ENCODE measurements at places on chromosomes 2 and 18.

- DNase-seq = no peak
These were observed 123.2 kb downstream of the RBM43 start for GRCh38 chr2:151138507-151138906.

- no peak for DNase-seq
These were observed 232.3 kb downstream of the KLHL29 start for GRCh38 chr2:23617167-23617810.

DNA sequence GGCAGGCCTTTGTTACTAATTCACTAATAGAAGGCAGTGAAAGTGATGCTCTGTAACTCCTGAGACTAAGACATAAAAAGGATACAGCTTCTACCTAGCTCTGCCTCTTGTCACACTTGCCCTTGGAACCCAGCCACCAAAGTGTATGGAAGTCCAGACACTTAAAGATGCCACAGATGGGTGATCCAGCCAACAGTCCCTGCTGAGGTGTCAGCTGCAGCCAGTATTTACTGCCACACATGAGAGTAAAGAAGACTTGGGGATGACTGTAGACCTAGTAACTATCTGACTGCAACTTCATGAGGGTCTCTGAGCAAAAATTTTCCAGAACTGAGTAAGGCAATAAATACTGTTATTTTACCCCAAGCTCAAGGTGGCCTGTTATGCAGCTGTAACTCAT, 8.8 kb downstream of the IMMT start:
- no peak for DNase-seq

GRCh38 chr2:86764661-86765309, 25.9 kb downstream of the CD8A start:
- DNase-seq = no peak

GRCh38 chr2:189951791-189952535, 110.6 kb downstream of the MSTN start:
- no peak for DNase-seq

DNA sequence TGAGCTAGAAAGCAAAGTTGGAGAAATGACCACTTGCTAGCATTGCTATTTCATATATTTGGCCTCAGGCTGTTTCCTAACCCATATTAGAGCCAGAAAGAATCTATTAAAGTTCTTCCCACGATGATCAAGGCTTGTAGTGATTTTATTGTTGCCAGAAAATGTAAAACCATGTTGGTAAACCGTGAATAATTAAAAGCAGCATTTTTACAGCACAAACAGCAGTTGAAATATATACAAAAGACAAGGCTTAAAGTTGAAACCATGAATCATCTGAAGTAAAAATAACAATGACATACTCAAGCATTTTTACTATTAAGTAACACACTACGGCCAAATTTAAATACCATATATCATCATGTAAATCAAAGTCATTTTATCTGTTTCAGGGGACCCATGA, 27.7 kb upstream of the DSC3 start:
- DNase-seq = no peak
